Right kidney (tissue), 9 donors: ENCODE measurements at places on chromosomes 3 and 15.
A peak's percentile ranks its signal among the peaks of the same experiment; 100 is the strongest.

DNA sequence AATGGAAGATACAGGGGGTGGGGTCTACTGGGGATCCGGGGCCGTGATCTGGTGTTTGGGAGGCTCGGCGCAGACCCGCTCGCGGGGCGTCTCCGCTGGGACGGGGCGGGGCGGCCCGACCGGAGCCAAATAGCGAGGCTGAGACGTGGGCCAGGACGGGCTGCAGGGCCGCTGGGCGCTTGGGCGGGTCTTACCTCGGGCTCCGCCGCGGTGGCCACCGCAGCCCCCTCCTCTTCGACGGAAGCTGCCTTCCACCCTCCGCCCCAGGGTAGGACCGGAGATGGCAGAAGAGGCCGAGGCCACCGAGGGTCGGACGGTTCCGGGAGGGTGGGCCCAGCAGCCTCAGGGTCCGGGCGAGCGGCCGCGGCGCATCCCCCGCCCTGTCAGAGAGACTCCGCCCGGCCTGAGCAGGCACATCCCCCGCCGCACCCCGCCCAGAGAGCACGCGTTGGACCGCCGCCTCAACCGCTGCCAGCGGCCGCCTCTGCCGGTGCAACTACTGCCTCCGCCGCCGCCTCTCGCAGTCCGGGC lies 399 bp downstream of the MYO9A start:
- DNase-seq: peak; percentile 98

DNA sequence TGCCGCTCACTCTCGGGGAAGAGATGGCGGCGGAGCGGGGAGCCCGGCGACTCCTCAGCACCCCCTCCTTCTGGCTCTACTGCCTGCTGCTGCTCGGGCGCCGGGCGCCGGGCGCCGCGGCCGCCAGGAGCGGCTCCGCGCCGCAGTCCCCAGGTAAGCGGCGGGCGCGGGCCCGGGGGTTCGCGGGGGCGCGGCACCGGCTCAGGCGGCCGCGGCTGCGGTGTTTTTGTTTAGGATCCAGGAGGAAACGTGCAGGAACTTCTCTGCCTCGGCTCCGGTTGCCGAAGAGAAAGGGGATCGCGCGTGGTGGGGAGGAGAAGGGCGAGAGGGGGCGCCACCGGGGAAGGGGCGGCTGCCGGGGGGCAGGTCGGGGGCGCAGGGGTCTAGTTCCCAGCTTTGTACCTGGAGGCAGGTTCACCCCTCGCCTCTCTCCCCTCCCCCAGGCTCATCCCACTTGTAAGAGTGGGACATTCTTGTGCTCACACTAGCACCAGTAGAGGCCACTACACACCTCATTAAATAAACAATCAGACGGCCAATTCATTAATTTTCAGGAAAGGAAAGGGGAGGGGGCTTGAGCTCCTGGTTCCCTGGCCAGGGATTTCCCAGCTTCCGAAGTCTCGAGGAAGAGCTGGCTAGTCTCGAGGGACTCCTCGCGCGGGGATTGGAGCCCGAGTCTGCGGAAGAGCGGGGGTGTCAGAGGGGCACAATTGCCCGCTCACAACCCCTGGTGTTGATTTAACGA lies 562 bp downstream of the NEO1 start:
- peak; percentile 70 for DNase-seq

- DNase-seq: no peak
Measured at GRCh38 chr3:66465587-66465986, 35.2 kb downstream of the LRIG1 start.

- DNase-seq: no peak
Measured at GRCh38 chr15:94231723-94232468, 535 bp downstream of the MCTP2 start.

DNA sequence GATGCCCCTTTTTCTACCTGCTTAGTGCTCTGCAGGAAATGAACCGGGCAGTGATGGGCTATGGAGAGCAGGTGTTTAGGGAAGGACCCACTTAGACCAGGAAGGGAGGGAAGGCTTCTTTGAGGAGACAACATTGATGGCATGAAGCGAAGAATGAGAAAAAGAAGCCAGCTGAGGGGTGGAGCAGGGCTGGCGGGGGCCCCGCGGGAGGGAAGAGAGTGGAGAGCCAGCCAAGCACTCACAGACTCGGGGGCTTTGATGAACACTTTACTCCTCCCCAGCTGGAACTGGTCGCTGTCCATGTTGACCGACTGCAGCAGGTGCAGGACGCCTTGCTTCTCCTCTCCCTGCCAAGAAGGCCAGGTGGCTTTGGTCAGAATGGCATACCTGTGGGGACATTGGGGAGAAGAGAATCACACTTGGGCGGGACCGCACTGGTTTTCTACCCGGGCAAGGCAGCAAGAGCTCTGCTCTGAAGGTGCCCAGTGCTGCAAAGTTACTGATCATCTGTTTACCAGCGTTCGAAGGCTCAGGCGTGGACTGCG lies 28.4 kb upstream of the LDHAL6B start:
- DNase-seq: no peak

- DNase-seq: no peak
Measured at GRCh38 chr3:45748068-45748467, 48.3 kb downstream of the SLC6A20 start.

DNA sequence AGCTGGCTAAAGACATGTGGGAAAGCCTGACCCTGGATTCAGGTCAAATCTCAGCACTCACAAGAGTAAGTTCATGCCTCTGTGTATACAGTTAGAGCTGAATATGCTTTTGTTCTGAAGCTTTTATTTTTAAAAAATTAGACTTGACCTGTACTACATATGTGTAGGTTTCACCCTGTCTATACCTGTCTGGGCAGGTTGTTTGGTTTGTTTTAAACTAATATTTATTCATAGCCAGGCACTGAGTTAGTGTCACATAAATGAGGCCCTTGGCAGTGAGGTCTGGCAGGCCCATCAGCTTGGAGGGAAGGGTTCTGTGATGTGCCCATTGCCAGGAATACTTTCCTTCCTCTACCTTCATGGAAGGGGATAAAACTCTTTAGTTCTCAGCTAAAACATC lies 1.9 kb downstream of the DNAJA4 start:
- DNase-seq: no peak

DNA sequence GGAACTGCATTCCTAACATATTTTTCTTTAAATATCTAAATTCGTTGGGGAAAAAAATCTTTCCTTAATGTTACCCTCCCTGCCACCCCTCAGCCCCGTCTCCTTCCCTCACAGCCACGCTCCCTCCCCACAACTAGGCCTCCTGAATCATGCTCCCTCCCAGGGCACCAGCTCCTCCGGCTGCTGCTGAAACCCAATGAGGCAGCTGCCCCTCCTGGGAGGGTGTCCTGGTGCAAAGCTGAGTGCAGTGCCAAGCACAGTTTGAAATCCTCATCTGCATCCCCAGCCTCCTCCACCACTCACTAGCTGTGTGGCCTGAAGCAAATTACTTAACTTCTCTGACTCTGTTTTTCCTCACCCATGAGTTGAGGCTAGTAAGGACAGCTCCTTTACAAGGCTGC lies 2.7 kb upstream of the NR2E3 start:
- no peak for DNase-seq

DNA sequence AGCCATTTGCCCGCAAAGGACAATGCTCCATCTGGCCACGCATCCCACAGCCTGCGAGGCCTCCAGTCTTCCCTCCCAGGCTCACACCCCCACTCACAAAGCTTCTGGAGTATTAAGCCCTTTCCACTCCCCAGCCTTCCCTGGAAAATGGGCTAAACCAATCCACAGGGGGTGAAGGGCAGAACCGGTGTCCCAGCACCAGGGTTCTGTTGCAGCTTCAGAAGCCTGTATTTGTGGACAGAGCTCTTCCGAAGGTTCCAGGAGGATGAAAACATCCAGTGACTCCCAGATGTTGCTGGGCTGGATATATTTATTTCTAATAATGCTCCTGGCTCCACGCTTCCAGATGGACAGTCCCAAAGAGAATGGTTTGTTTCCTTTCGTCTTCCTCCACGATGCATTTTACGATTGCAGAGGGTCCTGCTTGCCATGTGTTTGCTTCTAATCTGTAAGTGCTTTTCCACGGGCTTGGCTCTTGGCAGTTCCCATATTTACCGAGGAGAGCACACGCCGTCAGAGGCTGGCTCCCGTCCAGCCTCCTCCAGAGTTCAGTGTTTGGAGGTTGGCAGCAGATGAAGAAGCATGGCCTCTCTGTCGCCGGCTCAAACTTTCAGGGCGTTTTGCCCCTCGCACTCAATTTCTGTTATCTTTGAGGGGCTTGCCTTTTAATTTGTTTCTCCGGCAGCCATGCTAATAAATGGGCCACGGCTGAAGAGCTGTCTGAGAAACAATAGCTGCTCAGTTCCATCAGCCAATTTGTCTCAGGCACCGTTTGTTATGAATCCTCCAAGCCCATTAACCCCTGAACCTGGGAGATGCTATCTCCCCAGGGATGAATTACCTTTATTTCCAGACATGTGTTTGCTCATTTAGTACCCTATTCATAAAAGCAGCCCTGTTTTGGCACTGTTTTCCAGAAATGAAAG lies 367.9 kb upstream of the PROK2 start:
- peak; percentile 86 for DNase-seq

DNA sequence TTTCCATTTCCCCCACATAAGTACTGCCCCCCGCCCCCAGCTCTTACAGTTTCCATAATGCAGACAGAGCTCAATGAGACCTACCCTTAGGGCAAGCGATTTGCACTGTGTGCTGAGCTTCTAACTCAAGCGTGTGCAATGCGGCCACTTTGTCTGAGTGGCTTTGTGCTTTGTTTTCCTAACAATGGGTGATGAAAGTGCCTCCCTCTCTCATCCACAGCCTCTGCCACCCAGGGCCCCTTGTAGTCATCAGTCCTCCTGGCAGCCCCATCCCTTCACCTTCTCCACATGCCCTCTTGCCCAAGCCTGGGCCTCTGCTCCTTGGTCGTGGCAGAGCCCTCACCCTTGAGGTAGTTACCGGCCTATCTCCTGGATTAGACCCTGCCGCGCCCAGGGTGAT lies 17.2 kb downstream of the DAPK2 start:
- DNase-seq: no peak

GRCh38 chr3:36893137-36893557 lies 51.7 kb downstream of the TRANK1 start:
- no peak for DNase-seq

DNA sequence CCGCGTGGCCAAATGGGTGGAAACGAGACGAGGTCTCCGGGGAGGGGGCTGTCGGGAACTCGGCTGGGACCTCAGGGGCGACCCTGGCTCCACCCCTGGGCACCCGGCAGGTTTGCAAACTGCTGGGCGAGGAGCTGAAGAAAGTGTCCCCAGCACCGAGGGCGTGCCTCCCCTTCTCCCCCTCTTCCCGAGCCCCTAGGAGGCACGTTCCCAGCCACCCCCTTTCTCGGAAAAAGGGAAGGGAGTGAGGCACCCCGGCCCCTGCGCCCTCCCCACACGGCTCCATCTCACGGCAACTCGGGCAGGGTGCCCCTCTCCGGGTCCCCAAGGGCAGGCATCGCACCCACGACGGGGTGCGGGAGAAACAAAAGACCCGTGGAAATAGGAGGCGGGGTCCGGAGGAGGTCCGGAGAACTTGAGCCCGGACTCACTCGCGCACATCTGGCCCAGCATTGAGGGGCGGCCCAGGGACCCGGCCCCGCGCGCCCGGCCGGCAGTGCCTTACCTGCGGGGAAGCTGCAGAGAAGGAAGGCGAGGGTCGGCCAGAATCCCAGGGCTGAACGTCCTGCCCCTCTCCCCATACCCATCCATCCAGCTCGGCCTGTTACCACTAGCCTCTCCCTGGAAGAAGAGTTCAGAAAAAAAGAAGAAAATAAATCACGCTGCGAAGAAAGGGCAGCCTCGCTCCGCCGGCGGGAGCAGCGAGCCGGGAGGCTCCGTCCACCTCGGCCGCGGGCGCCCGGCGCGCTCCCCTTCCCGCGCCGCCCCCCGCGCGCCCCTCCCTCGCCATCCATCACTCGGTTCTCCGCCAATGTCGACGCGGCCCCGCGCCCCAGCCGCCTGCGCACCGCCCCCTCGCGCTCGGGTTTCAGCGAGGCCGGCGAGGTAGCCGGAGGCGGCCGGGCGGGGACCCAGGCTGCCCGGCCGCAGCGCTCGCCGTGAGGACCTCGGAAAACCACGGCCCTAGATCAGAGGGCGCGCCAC lies 16.3 kb downstream of the RGMA start:
- peak; percentile 91 for DNase-seq

DNA sequence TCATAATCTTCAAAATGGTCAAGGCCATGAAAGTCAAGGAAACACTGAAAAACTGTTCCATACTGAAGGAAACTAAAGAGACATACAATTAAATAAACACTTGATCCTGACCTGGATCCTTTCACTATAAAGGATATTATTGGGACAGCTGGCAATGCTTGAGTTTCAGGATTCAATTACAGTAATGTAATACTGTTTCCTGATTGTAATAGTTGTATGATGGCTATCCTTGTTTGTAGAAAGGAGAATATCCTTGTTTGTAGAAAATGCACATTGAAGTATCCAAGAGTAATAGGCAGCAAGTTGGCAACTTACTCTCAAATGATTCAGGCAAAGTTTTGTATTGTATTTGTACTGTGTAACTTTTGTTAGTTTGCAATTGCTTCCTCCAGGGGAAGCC lies 4.6 kb downstream of the CIDEC start:
- DNase-seq: no peak

DNA sequence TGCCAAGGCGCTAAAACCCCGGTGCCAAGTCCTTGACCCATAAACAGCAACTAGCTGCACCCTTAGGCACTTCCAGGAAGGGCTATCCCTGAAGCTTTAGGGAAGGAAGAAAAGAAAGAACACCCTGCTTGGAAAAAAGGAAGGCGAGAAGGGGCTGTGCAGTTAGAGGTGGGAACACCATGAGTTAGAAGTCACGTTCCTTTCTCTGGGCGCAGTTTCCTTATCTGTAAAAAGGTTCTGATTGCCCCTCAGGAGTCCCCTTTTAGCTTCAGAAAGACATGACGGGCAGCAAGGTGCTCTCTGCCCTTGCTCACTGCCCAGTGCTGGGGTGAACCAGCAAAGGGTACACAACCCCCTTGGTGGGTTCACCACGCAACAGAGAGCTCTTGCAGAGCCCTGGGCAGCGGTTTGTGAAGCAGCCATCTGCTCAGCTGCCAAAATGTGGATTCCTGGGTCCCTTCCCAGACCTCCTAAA lies 798 bp downstream of the GCHFR start:
- DNase-seq: no peak
